ENCODE measurements at places on chromosomes 11 and 22.
A peak's percentile ranks its signal among the peaks of the same experiment; 100 is the strongest.

GRCh38 chr22:35399114-35399677 lies 744 bp upstream of the MCM5 start:
- DNase-seq = no peak

GRCh38 chr11:128587415-128587814 lies at the start of gene ETS1:
ETS1 (minus strand) TSS chr11:128587558; CDS start chr11:128573130, 14,428 bp downstream.
- DNase-seq = no peak

GRCh38 chr22:36922711-36923110 lies 9.3 kb downstream of the CSF2RB start:
- no peak for DNase-seq

DNA sequence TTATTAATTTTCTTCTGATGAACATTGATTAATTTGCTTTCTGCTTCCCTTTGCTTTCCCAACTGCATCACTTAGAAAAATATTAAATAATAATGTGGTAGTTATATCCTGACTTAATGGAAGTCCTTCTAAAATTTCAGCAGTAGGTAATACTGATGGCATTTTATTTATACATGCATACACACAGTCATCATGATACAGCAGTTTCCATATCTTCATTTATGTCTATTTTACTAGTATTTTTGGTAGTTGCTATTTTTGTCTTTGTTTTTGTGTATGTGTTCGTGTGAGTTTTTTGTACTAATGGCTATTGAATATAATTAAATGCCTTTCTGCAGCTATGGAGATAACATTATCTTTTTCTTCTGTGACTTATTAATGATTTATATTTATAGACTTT lies 484.7 kb upstream of the CNTN5 start:
- no peak for DNase-seq

DNA sequence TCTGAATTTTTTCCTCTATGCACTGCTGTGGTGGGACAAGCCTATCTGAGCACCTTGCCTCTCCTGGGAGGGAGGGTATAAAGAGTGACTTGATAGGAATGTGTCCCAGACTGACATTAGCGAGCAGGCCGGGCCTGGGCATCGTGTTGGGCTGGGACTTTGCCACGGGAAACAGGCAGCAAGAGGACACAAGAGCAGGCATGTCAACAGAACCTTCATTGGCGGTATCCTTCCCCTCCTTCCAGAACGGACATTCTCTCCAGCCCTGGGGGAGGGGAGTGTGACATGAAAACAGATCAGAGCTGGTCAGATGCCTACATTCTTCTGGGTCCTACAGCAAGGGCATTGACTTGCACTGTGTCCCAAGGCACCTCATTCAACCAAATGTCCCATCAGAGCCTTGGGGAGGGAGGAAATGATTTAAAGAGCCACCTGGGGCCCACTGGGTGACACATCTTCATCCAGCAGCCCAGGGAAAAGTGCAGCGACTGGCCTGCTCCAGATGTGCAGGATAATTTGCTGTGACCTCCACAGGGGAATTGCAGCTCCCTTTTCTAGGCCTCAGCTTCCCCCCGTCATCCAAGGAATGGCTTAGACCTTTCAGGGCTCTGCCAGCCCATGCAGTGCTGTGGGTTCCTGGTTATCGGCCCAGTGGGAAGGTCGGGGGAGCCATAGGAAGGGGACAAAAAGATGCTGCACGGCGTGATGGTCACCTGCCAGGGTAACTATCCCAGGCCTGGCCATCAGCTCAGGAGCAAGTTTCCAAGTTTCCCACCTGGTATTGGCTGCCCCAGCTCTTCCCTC lies 21.8 kb upstream of the UVRAG start:
- no peak for DNase-seq

DNA sequence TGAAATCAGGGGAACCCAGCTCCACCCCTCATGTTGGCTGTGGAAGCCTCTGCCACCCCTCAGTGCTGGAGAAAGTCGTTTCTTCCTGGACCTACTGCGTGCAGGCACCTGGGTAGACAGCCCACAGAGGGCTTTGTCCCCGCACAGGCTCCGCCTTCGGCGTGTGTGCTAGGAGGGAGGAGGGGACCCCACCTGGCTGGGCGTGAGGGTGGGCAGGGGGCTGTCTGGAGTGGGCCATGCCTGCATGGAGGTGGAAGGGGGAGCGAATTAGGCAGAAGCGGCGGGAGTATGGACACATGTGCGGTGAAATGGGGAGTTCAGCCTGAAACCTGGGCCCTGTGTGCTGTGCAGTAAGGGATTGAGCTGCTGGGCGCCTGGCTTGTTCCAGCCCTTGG lies 49.3 kb downstream of the FBLN1 start:
- DNase-seq = no peak

GRCh38 chr11:37857726-37858125 lies 1259.7 kb upstream of the RAG2 start:
- DNase-seq = no peak

- DNase-seq = no peak
Observed at GRCh38 chr11:5092821-5093585, 23.6 kb downstream of the OR52E1 start.

DNA sequence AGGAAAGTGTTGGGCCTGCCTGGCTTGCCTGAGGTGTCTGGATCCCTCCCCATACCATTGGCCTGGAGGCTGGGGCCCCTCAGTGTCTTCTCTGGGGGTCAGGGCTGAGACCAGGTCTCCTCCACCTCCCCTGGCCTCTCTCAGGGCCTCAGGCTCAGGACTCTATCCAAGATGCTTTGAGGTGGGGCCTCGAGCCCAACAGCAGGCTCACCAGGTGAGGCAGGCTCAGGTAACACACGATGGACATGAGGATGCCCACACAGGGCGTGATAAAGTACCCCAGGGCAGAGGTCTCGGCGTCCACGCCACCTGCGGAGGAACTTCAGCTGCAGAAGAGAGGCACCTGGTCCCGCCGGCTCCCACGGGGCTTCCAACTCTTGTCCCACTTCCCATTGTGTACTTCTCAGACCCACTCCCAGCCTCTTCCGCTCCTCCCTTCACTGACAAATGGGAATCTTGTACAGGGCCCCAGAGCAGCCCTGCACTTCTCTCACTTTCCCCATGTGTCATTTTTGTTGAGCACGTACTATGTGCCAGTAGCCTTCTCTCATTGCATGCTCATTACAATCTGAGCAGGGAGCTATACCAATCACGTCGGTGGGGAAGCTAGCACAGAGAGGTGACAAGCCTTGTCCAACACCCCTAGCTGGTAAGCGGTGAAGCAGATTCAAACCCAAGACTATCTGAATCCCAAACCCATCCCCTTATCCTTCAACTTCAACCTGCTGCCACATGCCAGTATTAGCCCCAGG lies 3.8 kb downstream of the SLC29A2 start:
- no peak for DNase-seq

GRCh38 chr11:2250485-2250884 lies 19.9 kb downstream of the ASCL2 start:
- DNase-seq = no peak

GRCh38 chr11:66238786-66239413 lies 29.5 kb upstream of the RAB1B start:
- DNase-seq = no peak

DNA sequence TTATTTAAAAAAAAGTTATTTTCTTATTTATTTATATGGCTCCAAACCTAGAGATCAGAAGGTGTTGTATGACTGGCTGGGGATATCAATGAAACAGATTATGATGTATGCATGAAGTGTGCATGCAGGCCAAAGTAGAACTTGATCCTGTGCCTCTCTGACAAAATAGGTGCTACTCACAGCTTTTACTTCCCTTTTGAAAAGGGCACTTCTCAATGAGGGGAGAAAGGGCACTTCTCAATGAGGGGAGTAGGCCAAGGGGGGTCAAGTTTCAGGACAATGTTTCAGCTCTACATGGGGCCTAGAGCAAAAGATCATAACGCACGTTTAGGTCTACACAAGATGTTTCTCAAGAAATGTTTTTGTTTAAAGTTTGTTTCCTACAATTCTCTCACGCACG lies 397.5 kb downstream of the ETS1 start:
- DNase-seq = no peak

GRCh38 chr22:34917239-34917638 lies 148.7 kb upstream of the ISX start:
- no peak for DNase-seq

- no peak for DNase-seq
Observed at GRCh38 chr11:77042111-77042726, 8.0 kb downstream of the B3GNT6 start.

DNA sequence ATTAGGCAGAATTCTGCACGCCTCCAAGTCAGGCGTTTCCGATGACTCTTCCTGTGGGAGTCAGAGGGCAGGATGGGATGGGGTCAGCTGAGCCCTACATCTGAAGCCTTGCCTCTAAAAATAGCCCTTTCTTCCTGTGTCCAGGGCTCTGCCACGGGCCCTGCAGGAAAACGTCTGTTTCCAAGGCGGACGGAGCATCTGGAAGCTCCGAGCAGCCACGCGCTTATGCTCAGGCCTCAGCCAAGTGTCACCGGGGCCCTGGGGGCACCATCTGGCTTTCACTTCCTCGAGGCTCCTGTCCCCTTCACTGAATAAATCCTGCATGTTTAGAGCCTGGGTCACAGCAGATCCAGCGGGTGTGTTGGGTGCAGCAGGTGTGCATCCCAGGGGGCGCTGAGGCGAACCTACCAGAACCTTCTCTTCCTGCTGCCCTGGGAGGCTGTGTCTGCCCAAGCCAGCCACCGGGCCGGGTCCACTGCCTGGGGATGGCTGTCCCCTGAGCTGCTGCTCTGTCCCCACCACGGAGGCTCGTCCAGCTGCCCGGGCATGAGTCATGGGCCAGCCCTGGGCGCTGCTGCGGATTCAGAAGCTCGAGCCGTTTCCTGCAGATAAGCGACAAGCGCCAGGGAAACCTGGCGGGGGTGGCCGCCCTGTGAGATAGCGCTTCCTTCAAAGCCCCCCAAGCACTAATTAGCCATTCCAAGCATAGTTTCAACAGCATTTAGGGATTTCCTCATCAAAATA lies 32.0 kb upstream of the LINC01488 start:
- DNase-seq = no peak

- DNase-seq = peak; percentile 29
Observed at GRCh38 chr11:72781313-72782080, 12.3 kb downstream of the STARD10 start.

- peak; percentile 8 for DNase-seq
Observed at GRCh38 chr22:47133061-47133969, 370.9 kb downstream of the TBC1D22A start.

- DNase-seq = peak; percentile 31
Observed at GRCh38 chr11:94472916-94473799, 20.5 kb downstream of the MRE11 start.

DNA sequence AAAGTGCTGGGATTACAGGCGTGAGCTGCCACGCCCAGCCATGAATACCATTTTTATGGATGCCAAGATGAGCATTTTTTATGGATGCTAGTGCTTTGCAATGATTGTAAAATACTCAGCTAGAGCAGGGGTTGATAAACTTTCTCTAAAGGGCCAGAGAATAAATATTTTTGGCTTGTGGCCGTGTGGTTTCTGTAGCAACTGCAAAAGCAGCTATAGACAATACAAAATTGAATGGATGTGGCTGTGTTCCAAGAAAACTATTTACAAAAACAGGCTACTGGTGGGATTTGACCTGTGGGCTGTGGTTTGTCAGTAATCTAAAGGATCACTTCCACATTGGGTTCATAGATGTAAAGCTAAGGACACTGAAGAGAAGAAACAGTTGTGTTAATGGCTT lies 56.0 kb downstream of the COMMD9 start:
- DNase-seq = no peak

GRCh38 chr11:65058419-65059054 lies at the start of gene NAALADL1:
NAALADL1 (minus strand) TSS chr11:65058553; CDS start chr11:65058521, 32 bp downstream.
- no peak for DNase-seq

- no peak for DNase-seq
Observed at GRCh38 chr11:106418791-106419190, 341.3 kb downstream of the AASDHPPT start.

DNA sequence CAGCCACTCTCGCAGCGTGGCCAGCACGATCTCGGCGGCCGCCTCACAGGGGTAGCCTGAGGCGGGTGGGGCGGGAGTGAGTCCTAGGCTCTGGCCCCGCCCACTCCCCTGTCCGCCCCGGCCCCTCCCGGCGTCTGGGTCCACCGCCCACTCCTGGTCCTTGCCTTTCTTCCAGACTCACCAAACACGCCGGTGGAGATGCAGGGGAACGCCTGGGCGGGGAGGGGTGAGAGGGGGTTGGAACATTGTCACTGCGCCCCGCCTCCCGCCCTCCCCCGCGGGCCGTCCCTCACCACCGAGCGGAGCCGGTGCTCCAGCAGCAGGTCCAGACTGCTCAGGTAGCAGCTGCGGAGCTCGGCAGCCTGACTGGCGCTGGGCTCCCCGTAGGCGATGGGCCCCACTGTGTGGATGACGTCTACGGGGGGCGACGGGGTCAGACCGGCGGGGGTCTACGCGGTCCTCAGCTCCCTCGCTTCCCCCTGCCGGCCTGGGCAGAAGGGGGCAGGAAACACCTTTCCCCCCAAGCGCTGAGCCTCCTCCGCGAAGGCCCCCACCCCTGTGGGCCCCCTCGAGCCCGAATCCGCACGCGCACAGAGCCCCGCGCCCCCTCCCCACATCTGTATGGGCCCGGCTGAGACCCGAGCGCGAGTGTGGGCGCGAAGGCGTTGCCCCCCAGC lies 13.2 kb downstream of the OTUB1 start:
- DNase-seq = peak; percentile 28

DNA sequence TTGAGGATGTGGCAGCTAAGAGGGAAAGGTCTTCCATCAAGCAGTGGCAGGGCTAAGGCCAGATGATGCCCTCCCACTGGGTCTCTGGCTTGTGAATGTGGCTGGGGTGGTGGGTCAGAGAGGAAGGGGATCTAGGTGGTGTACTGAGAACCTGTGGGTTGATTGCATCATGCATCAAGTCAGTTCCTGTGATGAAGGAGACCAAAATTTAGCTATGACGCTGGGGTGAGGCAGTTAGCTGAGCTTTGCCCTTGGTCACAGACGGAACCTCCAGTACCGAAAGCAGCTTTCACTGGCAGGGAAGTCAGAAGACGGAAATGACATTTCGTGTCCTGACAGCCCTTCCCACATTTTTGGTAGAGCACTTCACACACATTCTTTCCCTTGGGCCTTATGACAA lies 20.7 kb downstream of the ATG16L2 start:
- no peak for DNase-seq

DNA sequence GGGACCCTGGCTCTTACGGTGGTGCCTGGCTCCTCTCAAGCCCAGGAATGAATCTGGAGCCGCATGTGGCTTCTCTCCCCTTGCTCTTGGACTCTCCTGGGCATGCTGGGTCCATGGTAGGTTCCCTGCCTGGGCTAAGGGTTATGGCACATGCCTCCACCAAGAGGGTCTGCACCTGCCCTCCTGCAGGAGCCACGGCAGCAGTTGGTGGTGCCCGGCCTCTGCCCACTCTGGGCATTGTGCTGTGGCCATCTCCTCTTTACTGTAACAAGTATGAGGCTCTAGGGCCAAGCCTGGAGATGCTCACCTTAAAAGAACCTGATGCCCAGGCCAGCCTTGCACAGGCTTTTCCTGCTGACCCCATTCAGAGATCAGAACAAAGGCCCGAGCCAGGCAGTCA lies 104.0 kb upstream of the PITPNB start:
- DNase-seq = no peak

- DNase-seq = no peak
Observed at GRCh38 chr11:68694431-68695297, 10.3 kb downstream of the GAL start.

GRCh38 chr11:34823639-34824038 lies 92.5 kb downstream of the APIP start:
- no peak for DNase-seq
